Mammary epithelial cell (primary cell): ENCODE measurements at places on chromosomes 6 and 20. TPM values are rescaled to one million over a fixed set of nuclear protein-coding genes. Genes with fewer than 3 reads are reported as not detected.

The RBBP9 gene
- total RNA-seq = 25.8 TPM

The TOP1 gene
- total RNA-seq = 92.0 and 159 TPM in 2 replicates

The CALHM4 gene
- not detected in 2 replicates for total RNA-seq

The SMLR1 gene
- not detected in 2 replicates for total RNA-seq

The SLPI gene
- 20.3 TPM for total RNA-seq

The KIFC1 gene
- 2.8 TPM for total RNA-seq

The RTF2 gene
- total RNA-seq = 46.2 TPM

The BPIFA1 gene
- not detected for total RNA-seq

The HIVEP2 gene
- total RNA-seq = 14.5 TPM

The ROS1 gene
- total RNA-seq = 0.67 and 1.5 TPM in 2 replicates

The PPIL6 gene
- total RNA-seq = 0.61 and 2.2 TPM in 2 replicates

The ID4 gene
- total RNA-seq = not detected in 2 replicates

The RING1 gene
- total RNA-seq = 31.8 and 44.5 TPM in 2 replicates

The THBS2 gene
- total RNA-seq = 4.3 TPM

The LTA gene
- not detected for total RNA-seq
